ENCODE measurements at places on chromosomes 16 and 17. TPM values are rescaled to one million over a fixed set of nuclear protein-coding genes. Genes with fewer than 3 reads are reported as not detected.
A peak's percentile ranks its signal among the peaks of the same experiment; 100 is the strongest.

DNA sequence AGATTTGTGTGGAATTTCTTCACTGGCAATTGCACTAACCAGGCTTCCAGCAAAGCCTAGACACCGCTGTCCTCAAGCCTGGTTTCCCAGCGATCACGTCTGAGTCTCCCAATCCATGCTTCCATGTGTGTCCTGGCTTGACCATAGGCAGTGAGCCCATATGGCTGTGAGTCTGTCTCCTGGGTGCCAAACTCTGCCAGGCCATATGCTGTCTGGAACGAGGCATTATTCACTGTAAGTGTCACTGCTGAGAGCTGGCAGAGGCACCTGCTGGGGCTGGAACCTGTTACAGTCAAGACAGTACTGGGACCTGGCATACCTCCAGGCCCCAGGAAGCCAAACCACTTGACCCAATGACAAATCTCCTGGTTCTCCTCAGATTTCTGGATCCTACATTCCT is 60.4 kb downstream of the HS3ST2 start:
- DNase-seq = no peak

- DNase-seq = no peak
Observed at GRCh38 chr16:1537138-1537577, 3.7 kb downstream of the TMEM204 start.

DNA sequence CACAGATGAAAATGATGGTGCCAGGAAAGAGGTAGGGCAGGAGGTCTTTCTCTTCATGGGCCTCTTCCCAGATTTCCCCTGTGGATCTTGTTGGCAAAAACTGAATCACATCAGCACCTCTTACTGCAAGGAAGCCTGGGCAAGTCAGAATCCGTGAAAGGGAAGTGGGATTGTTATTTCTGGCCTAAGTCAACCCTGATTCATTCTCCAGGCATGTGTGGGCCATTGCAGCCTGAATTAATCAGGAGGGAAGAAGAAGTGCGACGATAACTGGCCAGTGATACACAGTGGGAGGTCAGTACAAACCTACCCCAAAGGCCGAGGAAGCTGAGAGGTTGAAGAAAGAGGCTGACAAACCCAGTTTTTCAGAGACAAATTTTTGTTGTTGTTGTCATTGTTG is 17.9 kb upstream of the NSMCE1 start:
- no peak for DNase-seq

- peak; percentile 18 for DNase-seq
Observed at GRCh38 chr17:4711661-4712181, 1.3 kb downstream of the ARRB2 start.

DNA sequence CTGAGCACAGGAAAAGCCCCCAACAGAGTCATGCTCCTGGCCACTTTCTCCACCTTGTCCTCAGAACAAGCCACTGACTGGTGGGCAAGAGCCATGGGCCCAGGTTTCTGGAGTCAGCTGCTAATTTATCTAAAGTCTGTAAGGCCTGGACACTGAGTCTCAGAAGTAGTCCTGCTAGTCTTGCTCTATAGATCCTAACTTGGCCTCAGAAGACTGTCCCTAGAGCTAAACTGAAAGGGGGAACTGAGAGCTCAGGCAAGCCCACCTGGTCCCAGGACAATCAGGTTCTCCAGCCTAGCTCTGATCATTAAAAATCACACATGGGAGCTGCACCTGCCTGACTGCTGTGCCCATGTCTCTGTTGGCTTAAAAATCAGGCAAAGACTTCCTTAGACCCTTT is 485.8 kb downstream of the SLC39A11 start:
- DNase-seq = no peak

DNA sequence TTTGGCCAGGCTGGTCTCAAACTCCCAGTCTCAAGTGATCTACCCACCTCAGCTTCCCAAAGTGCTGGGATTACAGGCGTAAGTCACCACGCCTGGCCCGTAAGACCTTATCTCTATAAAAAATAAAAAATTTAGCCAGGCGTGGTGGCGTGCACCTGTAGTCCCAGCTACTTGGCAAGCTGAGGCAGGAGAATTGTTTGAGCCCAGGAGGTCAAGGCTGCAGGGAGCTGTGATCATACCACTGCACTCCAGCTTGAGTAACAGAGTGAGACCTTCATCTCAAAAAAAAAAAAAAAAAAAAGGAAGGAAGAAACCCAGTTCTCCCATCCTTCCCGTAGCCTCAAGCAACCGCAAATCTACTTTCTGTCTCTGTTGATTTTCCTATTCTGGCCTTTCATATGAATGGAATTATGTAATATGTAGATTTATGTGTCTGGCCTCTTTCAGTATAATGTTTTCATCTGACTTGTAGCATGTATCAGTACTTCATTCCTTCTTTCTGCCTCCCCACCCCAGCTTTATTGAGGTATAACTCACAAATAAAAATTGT is 11.2 kb downstream of the CASC3 start:
- no peak for DNase-seq

GRCh38 chr17:76498876-76499251 is 2.4 kb downstream of the RHBDF2 start:
- DNase-seq = no peak

- no peak for DNase-seq
Observed at GRCh38 chr17:21677126-21677910, 15.0 kb upstream of the KCNJ18 start.

DNA sequence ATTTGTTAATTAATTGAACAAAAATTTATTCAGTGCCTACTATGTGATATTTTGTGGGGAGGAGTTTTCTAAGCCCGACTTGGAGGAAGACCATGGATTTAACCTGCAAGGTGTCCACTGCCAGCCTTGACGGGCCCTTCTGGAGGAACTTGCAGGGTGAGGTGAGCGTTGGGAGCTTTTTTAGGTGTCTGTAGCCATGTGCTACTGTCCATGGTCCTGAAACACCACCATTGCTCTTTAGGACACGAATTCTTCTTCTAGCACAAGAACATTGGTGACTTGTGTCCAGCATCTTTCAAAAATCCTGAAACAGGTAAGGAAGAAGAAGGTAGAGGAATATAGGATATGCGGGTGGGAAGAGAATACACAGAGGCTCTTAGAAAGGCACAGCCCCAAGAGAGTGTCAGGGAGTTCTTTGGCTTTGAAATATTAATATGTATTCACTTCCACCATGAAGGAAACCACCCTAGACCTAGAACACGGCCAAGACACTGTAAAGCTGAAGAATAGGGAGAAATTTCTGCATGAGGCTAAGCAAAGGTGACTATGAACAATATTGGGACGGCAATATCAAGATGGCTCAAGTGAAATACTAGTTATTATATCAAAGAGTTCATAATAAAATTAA is 27.9 kb upstream of the OR4D1 start:
- DNase-seq = peak; percentile 66

GRCh38 chr17:28173031-28173561 is 130.6 kb downstream of the NLK start:
- DNase-seq = no peak

- DNase-seq = peak; percentile 8
Observed at GRCh38 chr16:15907863-15908478, 19.6 kb upstream of the CEP20 start.

- DNase-seq = no peak
Observed at GRCh38 chr17:64329588-64329987, 61.1 kb downstream of the PECAM1 start.

- DNase-seq = no peak
Observed at GRCh38 chr16:69436896-69437295, 12.5 kb downstream of the CYB5B start.

DNA sequence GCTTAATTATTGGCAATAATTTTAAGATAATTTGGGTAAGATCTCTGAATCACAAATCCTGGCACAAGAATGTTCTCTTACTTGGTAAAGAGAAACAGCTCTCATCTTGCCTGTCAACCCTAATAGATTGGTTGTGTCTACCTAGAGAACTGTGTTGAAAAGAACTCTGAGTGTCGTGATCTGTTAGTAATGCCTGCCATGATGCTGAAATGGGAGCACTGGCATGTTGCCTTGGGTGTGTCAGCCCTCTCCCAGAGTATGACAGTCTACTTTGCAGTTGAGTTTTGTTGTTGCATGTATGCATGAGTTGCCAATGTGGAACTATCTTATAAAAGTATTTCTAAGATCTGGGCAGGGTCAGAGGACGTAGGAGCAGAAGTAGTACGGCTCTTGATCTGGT is 221.4 kb downstream of the MAF start:
- no peak for DNase-seq

Gene CACNG4
- not detected for total RNA-seq

Gene GCGR
- total RNA-seq = not detected

Gene NPIPA5
- 14.2 TPM for total RNA-seq

Gene TEKT5
- total RNA-seq = 0.15 TPM

Gene PRPF8
- 458 TPM for total RNA-seq
